Myocyte (in vitro differentiated cells): ENCODE measurements at places on chromosomes 1 and 21. TPM values are rescaled to one million over a fixed set of nuclear protein-coding genes. Genes with fewer than 3 reads are reported as not detected.
A peak's percentile ranks its signal among the peaks of the same experiment; 100 is the strongest.

DNA sequence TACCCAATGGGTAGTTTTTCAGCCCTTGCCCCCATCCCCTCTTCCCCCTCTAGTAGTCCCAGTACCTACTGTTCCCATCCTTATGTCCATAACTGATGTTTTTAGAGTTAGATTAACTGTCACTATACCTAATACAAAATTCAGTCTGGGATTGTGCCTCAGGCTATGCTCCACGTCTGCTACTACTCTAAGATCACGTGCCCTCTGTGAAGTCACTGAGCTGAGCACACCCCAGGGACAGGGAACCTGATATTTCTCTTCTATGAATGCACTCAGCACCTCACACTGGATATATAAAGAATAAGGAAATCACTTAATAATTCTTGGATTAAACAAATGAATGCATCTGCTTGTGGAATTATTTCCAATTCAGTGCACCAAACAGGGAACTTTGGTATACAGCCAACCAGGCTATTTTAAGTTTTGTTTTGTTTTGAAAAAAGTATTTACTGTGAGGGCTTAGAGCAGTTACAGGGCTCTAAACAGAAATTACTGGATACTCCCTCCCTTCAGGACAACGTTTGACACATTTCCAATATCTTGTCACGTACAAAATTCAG, 307.9 kb downstream of the SMYD3 start:
- peak; percentile 43 for DNase-seq

Gene GJC2
- 0.26 and 0.80 TPM in 2 replicates for total RNA-seq

Gene EEIG2
- total RNA-seq = 4.5 and 5.9 TPM in 2 replicates

DNA sequence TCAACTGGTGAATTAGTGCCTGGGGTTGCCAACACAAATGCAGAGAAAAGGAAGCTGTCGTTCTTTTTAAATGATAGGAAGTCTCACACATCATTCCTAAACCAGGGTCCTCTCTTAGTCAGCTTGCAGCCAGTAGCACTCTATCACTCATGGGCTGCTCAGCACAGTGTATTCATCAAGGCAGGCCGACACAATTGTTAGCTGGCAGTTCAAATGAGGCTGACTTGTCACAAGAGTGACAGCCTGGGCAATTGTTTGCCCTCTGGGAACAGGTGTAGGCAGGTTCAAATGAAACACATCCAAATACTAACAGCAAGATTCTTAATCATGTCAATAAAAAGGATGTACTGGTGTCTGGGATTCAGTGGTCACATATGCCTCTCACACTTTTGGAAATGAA, 76.9 kb downstream of the ERICH3 start:
- DNase-seq = no peak

Gene ALX3
- not detected in 2 replicates for total RNA-seq

DNA sequence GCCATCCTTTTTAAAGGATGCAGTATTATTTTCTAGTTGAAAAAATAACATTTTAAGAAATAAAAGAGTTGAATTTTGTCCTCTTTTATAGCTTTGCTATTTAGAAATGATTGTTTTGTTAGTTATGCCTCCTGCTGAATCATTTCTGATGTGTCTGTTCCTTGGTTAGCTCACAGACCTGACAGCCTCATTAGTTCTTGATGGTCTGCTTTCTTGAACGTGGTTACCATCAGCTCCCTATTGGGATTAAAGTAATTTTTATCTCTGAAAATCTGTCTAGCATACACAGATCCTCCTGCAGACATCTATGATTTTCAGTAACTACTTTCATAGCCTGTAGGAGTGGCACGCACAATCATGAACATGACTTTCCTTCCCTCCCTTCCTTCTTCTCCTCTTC, 447.6 kb upstream of the B3GALT2 start:
- no peak for DNase-seq

Gene KRTAP19-1
- total RNA-seq = not detected in 2 replicates

Gene KLHDC9
- total RNA-seq = 1.1 and 6.8 TPM in 2 replicates

DNA sequence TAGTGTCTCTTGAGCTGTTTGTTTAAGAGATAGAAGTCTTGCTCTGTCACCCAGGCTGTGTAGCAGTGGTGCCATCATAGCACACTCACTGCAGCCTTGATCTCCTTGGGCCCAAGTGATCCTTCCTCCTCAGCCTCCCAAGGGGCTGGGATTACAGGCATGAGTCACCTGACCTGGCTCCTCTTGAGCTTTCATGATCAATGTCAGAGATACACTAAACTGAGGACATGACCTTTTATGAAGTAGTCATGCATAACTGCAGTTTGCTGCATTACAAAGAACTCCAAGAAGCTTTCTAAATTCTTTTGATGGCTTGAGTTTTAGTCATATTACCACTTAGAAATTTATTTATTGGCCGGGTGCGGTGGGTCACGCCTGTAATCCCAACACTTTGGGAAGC, 77.7 kb downstream of the CC2D1B start:
- peak; percentile 4 for DNase-seq

Gene ELAVL4
- total RNA-seq = not detected in 2 replicates

DNA sequence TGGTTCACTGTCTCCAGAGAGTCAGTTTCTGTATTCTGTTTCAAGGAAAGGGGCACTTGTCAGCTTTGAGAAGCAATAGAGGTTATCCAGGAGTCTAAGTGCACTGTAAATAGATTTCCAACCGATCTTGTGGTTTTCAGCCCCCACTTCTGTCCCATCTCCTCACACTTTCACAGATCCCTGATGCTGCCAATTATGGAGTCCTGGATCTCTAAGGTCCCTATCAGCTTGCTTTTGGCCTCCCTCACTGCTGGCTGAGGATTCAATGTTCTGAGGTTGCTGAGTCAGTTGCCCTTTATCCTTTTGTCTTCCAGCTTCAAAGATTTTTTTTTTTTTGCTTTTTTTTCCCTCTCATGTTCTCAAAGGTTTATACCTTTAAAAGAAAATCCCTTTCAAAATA, 98.4 kb downstream of the DIRAS3 start:
- peak; percentile 18 for DNase-seq

Gene CAPN8
- total RNA-seq = 0.47 TPM in 1 of 2 replicates, not detected in the other

- no peak for DNase-seq
Observed at GRCh38 chr1:167110586-167110985, 16.7 kb downstream of the STYXL2 start.

Gene C1orf141
- not detected in 2 replicates for total RNA-seq

Gene LEMD1
- not detected in 2 replicates for total RNA-seq

DNA sequence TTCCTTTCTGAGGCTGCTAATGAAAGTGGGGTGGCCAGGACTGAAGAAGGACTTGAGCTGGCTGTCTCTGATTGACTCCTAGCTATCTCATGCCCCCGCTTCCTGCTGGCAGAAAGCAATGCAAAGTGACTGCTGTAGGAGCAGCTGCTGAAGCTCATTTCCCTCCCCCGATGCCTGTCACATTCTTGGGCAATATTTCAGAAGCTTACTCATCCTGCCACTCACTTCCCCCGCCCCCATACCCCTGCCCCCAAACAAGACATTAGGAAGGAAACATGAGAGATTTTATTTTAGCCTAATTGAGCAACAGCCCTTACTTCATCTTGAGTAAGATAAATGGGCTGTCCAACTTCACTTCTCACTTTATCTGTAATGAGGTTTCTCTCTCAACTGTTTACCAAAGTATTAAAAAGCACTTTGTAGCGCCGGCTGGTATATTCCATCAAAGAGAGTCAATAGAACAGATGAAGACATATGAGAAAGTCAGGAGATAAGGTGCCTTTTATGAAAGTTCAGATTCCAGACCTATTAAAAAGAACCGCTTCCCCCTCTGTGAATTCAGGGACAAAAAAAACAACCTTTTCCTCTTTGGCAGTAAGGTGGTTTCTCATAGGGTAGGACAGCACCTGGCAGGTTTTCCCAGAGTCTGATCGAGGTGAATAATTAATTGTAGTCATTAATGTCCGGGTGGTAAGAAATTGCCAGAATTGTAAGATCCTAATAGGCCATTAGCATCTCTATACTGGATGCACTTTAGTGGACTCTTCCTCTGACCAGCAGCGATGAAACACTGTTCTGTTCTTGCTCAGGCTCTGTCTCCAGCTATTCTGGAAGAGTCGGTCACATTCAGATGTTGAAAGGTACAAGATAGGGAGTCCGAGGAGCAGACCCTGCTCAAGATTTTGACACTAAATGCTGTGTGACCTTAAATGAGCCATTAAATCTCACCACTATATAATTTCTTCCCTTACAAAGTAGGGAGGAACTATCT, 70.2 kb downstream of the SH3GLB1 start:
- peak; percentile 97 for DNase-seq

Gene CBR1
- total RNA-seq = 46.3 and 72.3 TPM in 2 replicates
